Cardiac muscle cell (in vitro differentiated cells and primary cell): ENCODE measurements at places on chromosomes 11 and 22. TPM values are rescaled to one million over a fixed set of nuclear protein-coding genes. Genes with fewer than 3 reads are reported as not detected.
A peak's percentile ranks its signal among the peaks of the same experiment; 100 is the strongest.

The P2RY2 gene
- 0.25 and 0.48 TPM in 2 replicates for total RNA-seq

DNA sequence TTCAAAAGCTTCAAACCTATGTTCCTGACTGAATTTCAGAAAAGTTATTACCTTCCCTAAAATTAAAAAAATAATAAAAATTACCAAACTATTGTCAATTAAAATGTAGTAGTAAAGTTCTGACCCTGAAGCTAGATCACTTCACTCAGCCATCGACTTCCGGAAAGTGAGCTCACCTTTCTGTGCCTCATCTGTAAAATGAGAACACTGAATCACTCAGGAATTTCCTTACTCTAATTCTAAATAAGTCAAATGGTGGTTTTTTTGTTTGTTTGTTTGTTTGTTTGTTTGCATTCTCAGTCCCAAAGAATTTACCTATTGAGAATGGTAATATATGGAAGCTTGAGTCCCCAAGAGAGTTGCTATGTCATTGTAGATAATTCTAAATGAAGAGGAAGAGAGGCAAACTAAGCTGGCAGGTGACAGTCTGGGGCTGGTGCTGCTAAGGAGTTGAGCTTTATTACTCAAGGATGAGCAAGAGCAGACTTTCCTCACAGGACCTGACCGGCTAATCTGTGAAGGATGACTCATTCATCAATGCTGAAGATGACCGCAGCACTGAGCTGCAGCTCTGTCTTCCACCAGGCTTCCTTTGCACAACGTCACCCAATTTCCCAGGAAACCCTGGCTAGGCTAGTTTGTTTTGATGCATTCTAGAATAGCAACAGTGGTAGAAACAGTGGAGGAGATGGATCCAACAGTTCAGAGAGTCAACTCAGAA lies 248.8 kb downstream of the RAB38 start:
- DNase-seq = no peak

The OR6A2 gene
- 0.11 and 0.12 TPM in 2 replicates for total RNA-seq

The FAM227A gene
- total RNA-seq = 4.5 and 5.7 TPM in 2 replicates

DNA sequence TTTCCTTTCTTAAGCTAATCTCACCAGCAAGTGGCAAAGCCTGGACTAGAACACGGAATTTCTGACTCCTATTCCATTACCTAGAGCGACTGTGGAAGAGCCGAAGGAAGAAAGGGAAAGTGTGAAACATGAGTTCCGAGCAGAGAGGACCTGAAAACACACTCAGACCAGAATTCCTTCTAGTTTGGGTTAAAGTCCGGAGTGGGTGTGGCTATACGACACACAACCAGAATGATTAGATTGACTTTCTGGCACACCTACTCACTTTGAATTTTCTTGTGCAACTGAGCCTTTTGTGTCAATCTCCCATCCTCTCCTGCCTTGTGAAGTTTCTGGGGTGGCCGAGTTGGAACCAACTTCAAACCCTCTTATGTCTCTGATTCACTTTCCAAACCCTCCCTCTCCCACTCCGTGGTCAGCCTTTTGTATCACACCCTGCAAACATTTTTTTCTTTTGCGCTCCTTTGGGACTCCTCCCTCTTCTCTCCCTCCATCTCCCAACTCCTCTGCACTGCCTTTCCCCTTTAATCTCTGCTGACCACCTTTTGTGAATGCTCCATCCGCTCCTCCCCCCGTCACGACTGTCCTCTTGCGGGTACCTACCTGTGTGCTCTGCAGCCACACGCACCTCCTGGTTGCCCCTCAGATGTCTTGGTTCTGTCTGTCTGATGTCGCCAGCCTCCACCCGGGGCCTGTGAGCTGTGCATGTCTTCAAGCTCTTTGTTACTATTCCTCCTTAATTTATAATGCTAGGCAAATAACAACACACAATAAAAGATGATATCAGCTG lies 86.3 kb upstream of the BLID start:
- DNase-seq = peak; percentile 83

GRCh38 chr11:19935507-19935906 lies 222.9 kb downstream of the NAV2 start:
- peak; percentile 33 for DNase-seq

The VPREB1 gene
- not detected in 2 replicates for total RNA-seq

DNA sequence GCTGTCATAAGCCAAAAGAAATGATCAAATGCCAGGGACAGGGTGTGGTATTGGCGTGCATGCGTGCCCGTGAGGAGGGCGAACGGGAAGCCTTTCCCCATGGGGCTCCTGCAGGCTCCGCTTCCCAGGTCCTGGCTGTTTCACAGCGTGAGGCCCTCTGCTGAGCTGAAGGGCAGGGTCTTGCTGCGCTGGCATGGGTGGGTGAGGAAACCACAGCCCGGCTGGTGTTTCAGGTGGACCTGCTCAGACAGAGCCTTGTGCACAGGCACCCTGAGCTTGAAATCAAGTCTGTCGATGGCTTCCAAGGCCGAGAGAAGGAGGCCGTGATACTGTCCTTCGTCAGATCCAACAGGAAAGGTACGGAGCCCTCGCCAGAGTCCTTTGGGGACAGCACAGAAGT lies 31.4 kb downstream of the IGHMBP2 start:
- no peak for DNase-seq

The SLC5A4 gene
- not detected in 2 replicates for total RNA-seq

DNA sequence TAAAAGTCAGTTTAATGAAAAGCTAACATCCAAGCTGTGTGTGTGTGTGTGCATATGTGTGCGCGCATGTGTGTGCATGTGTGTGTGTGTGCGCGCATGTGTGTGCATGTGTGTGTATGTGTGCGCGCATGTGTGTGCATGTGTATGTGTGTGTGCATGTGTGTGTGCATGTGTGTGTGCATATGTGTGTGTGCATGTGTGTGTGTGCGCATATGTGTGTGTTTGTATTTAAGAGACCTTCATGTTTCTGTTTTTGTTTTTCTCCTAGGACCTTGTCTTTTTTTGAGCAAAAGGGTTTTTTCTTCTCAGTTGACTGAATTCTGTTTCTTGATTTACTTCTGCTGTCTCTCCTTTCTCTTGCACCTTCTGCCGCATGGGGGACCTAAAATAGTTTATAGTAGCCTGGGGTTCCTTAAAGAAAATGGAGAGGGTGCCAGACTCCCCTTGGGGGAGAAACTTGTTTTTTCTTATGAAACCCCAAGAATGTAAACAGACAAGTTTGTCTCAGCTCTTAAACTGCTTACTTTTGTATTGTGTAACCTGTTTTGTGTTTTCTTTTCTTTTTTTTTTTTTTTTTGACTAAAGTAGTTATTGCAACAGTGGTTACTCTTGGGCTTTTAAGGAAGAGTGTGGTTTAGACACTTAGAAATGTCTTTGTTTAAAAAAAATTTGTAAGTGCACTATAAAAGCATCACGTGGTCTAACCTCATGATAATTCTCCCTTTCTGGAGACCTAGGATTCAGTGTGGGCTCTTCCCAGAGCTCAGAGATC lies 53.0 kb downstream of the OSBPL5 start:
- peak; percentile 27 for DNase-seq

- DNase-seq = no peak
Observed at GRCh38 chr11:122772945-122773344, 65.4 kb upstream of the CRTAM start.
